Hematopoietic multipotent progenitor cell treated with erythropoietin and hydrocortisone succinate and interleukin-3 and kit ligand, for 6 days (in vitro differentiated cells): ENCODE measurements at places on chromosomes 7 and 10.

DNA sequence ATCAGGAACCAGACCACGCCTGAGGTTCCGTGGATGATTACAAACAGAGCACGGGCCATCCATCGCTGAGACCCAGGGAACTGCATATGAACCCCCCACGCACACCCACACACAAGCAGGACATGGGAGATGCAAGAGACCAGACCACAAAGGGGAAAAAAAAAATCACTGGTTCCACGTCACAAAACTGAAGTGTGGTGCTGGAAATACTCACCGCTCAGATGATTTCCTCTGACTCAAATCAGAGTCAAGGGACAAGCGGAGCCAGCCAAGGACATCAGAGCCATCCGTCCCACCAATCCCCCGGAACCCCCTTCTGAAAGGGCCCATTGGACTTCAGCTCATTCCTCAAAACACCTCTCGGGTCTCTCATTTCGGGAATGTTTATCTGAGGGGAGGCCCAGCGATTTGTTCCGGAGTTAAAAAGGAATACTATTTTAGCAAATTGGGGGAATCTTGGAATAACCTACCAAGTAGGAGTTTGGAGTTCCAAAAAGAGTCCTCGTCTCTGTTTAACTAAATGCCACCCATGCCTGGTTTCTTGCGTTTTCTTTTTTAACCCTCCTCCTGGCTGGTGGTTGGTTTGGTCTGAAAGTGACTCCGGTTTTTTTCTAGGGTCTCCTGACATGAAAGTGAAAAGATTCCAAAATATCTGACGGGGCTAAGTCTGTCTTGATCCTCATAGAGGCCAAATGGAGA is 15.0 kb downstream of the SNX8 start:
- DNase-seq: no peak

DNA sequence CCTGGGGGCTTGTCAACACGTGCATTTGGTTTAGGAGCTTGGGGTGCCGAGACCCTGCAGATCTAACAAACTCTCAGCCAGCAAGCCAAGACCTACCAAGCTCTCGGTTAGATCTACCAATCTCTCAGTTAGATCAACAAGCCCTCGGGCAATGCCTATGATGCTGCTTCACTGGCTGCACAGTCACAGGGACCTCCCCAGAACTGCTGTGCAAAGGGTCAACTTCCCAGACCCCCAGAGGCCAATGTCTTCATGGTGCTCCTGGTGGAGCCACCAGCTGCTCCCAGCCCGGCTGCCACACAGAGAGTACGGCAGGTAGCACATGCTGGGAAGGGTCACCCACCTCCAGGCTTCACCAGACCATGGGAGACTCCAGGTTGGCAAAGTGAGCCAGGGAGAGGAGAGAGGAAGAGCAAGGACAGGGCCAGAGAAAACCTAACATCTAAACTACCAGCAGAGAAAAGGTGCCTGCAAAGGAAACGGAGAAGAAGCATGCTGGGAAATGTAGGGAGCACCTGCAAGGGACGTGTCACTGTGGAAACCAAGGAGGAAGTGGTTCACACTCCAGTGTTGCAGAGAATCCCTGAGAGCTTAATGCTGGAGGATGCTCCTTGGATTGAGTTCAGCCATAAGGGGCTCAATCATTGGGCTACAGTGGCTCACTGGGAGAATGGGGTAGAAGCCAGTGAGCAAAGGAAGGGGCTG is 51.5 kb upstream of the GDF10 start:
- no peak for DNase-seq

DNA sequence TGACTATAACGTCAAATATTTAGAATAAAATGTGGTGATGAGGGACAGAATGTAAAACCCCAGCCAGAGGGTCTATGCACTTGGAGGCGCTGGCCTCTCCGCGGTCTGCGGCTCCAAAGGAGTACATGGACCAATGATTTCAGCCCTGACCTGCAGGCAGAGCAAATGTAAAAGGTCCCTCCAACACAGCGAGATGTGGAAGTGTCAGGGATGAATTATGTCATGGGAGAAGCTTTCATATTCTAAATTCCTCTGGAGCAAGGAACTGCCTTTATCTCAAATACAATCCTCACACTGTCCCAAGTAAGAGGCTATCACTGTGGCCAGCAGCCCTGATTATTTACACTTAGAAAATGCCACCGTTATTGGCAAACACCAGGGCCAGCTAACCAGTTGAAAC is 139.4 kb downstream of the GFRA1 start:
- DNase-seq: no peak

- DNase-seq: no peak
Measured at GRCh38 chr7:18503126-18503866, 7.7 kb downstream of the HDAC9 start.

GRCh38 chr10:14190702-14191101 is 140.0 kb downstream of the FRMD4A start:
- DNase-seq: no peak

GRCh38 chr7:137475966-137476365 is 132.4 kb upstream of the PTN start:
- no peak for DNase-seq

DNA sequence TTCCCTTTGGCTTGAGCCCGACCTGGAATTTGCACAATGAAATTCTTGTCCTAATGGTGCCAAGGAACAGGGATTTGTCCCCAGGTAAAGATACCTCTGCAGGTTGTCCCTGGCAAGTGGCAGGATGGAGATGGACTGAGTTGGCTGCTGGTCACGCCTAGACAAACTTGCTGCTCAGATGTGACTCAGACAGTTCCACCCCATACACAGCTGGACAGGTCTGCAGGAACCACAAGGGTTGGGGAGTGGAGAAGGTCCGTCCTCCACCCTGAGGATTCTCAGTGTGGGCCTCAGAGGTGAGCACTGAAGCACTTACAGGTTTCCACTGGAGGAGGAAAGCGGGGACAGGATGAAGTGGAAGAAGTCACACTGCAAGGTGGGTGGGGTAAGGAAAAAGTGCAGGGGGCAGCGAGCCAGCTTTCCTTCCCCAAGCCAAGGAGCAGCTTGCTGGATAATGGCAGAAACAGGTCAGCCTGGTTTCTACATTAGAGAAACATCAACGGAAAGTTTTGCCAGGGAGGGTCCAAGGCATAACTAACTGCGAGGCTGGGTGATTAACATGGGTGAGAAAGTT is 20.5 kb downstream of the ITPRIP start:
- DNase-seq: no peak

GRCh38 chr7:111987886-111988285 is 218.3 kb downstream of the DOCK4 start:
- no peak for DNase-seq

GRCh38 chr10:109277456-109277855 is 645.9 kb downstream of the XPNPEP1 start:
- DNase-seq: no peak

GRCh38 chr7:149826344-149827088 is 11.7 kb upstream of the ZNF862 start:
- DNase-seq: no peak

DNA sequence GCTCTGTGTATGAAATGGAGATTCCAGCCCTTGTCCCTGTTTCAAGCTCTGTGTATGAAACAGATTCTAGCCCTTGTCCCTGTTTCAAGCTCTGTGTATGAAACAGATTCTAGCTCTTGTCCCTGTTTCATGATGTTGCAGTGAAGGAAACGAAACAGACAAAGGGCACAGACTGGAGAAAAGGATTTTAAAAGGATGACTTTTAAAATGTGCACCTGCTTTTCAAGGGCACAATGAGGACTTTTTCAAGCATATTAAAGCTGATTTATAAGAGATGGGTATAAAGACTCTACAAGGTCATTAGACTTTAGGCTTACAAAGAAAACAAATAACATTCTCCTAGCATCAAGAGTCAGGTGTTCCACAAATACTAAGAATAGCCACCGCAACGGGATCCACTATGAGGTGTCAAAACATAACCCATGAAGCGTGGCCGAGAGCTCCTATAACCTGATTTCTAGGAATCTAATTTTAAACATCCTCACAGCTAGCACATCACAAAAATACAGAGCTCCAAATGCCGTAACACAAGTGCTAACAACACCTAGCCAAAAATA is 29.0 kb downstream of the DIP2C start:
- DNase-seq: no peak

- DNase-seq: peak; percentile 85
Measured at GRCh38 chr10:98463976-98464754, 17.4 kb upstream of the HPS1 start.

- DNase-seq: no peak
Measured at GRCh38 chr7:24301703-24302102, 17.7 kb downstream of the NPY start.

DNA sequence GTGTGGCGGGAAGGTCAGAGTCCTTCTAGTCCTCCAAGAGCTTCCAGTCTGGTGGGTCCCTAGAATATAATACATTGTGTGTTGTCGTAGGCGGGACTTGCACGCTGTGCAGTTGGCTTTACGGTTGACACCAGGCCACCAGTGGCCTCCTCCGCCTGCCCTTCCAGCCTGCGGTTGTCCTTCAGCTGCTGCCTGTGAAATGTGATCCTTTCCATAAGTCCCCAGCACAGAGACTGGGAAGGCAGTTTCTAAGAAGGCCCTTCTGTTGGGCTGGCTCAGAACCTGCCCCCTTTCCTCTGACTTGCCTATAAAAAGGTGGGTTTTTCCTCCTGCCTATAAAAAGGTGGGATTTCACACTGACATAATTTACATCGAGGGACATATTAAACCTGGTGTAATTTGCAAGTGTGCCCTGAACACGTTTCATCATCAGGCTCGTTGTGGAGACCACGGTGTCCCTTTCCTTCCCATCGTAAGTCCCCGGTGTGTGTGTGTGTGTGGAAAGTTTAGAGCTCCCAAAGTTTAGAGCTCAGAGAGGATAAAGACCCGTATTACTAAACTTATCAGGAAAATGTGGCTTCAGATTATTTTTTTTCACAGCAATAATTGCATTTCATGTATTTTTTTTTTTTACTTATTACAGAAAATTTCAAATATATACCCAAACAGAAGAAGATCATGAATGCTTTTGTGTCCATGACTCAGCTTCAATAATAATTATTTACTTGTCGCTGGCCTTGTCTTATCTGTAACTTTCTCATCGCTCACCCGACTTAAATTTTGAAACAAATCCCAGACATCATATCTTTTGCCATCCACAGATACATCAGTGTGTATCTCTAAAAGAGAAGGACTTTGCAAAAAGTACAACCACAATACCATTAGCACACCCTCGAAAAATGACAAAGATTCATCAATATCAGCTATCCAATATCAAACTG is 45.1 kb downstream of the CUX1 start:
- DNase-seq: no peak

- DNase-seq: peak; percentile 86
Measured at GRCh38 chr10:101779544-101780186, 3.6 kb downstream of the NPM3 start.

DNA sequence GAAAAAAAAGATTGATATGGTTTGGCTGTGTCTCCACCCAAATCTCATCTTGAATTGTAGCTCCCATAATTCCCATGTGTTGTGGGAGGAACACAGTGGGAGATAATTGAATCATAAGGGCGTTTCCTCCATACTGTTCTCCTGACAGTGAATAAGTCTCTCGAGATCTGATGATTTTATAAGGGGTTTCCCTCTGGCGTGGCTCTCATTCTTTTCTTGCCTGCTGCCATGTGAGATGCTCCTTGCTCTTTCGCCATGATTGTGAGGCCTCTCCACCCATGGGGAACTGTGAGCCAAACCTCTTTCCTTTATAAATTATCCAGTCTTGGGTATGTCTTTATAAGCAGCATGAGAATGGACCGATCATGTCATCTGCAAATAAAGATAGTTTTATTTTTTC is 29.4 kb upstream of the MAP3K8 start:
- no peak for DNase-seq

GRCh38 chr7:14836006-14836405 is 66.5 kb downstream of the DGKB start:
- DNase-seq: no peak

DNA sequence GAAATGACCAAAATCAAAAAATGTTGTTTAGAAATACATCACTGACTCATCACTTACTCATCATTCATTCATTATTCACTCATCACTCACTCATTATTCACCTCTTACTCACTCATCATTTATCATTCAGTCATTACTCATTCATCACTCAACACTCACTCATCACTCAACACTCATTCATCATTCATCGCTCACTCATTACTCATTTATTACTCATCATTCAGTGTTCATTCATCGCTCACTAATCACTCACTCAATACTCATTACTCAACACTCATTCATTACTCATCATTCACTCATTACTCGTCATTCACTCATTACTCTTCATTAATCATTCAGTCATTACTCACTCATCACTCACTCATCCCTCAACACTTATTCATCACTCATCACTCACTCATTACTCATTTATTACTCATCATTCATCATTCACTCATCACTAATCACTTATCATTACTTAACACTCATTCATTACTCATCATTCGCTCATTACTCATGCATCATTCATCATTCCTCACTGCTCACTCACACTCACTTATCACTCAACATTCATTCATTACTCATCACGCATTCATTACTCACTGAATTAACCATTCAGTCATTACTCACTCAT is 238.5 kb downstream of the ADARB2 start:
- DNase-seq: no peak

GRCh38 chr7:80136261-80137055 is 1.8 kb downstream of the GNAI1 start:
- DNase-seq: no peak

DNA sequence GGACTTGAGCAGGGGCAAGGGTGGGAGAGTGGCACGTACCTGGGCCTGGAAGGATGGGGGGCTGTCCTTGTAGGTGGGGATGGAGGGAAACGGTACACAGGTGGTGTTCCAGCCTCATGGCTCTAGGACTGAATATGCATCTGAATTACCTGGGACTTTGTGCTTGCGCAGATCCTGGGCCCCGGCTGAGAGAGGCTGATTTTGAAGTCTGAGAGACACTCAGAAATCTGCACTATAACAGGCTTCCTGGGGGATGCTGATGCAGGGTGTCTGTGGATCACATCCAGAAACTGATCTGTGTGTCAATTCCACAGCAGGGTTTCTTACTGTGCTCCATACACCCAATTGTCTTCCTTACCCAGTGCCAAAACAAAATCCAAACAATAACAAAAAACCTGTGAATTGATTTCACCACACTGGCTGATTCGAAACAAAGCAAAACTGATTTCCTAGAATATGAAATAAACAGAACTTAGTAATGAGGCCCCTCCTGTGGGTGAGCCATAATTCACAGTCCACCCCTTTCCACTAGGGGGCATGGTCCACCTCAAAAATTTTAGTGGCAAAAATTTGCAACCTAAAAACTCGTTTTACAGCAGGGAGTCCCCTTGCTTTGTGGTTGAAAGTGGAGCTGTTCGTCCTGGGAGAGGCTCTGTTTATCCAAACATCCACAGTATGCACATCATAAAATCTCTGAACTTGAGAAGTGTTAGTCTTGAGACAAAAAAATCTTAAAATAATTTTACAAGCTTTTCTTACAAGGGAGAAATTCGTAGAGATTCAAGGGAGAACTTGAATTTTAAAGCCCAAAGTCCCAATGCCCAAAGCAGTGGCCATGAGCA is 32.0 kb upstream of the PLEKHA1 start:
- DNase-seq: peak; percentile 66

GRCh38 chr10:17428351-17429097 is 25.9 kb downstream of the ST8SIA6 start:
- DNase-seq: peak; percentile 99
